ENCODE measurements at places on chromosomes 2 and 18.

GRCh38 chr2:36348721-36349120 lies 6.9 kb upstream of the CRIM1 start:
- DNase-seq, result no peak

DNA sequence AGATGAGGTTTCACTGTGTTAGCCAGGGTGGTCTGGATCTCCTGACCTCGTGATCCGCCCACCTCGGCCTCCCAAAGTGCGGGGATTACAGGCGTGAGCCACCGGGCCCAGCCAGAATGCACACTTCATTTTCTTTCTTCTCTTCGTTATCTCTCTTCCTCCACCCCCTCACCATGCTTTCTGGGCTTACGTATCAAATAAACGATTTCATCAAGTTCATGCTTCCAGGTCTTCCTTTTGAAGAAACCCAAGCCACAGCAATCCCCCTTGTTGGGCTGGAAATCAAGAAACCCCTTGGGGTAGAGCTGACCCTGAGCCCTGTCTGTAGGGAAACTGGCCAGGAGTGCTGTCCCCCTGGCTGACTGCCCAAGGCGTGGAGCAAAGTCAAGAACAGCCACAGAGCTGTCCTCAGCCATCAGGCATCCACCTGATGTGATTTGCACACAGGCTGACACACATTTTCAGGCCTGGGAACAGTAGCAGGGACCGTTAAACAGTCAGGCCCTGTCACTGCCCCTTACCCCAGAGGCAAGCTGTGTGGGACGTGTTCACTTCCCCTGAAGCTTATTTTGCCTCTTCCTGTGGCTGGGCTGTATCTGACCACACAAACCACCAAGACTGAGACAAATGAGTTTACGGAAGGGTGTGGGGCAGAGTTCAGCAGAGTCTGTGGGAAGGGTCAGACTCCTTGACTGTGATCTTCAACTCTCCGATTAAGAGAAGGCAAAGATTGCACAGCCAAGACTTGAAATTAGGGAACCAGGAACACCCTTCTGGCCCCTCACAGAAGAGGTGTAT lies 15.1 kb upstream of the NMUR1 start:
- DNase-seq, result no peak

- DNase-seq, result no peak
Observed at GRCh38 chr2:10717628-10718027, 3.8 kb upstream of the ATP6V1C2 start.

- DNase-seq, result no peak
Observed at GRCh38 chr2:1705557-1706076, 38.7 kb downstream of the PXDN start.

DNA sequence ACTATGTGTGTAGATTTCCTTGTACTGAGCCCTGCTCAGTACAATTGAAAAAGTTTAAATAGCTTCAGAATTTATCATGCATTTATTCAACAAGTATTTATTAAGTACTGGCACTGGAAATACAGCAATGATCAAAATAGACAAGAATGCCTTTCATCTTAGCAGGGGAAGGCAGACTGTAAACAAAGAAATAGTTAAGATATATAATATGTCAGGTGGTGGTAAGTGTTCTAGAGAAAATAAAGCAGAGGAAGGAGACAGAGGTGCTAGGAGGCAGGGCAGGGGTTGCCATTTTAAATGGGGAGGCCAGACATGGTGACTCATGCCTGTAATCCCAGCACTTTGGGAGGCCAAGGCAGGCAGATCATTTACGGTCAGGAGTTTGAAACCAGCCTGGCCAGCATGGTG lies 13.6 kb upstream of the LIPG start:
- no peak for DNase-seq

GRCh38 chr2:224357098-224357901 lies 44.6 kb downstream of the FAM124B start:
- peak; percentile 7 for DNase-seq

GRCh38 chr2:127225186-127225960 lies 5.3 kb upstream of the CYP27C1 start:
- DNase-seq, result no peak

Measured in stimulated activated CD4-positive, alpha-beta T cell treated with anti-CD3 and anti-CD28 coated beads, TNF-alpha, amount 100 ng/mL, for 1 hour (primary cell).